Activated B cell treated with CpG ODN at 0.5 μM for 24 hours (primary cell): ENCODE measurements at places on chromosomes 7 and 10.

- no peak for DNase-seq
Observed at GRCh38 chr10:123463181-123463580, 203.0 kb upstream of the GPR26 start.

DNA sequence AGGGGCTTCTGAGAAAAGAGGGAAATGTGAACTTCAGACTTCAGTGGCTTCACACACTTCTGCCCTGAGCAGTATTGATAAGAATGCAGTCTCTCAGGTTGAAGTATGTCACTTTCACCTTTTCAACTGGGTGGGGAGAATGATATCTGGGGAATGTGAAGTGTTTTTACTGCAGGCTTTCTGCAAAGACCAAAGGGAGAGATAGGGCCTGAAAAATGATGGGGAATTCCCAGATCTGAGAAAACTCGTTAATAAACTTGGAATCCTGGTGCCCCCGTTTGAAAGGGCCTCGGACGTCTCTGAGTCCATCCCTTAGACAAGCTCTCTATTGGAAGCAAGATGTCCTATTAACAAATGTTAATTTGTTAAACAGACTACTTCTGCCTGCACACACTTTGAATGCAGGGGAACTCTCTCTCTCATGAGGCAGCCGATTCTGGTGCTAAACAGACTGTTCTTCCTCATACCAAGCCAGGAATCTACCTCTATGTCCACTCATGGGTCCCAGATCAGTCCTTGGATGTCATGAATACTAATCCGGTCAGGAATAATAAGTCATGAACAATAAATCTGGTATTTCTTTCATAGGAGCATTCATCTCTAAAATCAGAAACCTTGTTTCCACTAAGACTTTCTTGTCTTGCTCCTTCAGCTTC is 193.6 kb downstream of the JCAD start:
- DNase-seq: no peak

GRCh38 chr7:102101111-102101551 is 185.5 kb upstream of the SH2B2 start:
- no peak for DNase-seq

DNA sequence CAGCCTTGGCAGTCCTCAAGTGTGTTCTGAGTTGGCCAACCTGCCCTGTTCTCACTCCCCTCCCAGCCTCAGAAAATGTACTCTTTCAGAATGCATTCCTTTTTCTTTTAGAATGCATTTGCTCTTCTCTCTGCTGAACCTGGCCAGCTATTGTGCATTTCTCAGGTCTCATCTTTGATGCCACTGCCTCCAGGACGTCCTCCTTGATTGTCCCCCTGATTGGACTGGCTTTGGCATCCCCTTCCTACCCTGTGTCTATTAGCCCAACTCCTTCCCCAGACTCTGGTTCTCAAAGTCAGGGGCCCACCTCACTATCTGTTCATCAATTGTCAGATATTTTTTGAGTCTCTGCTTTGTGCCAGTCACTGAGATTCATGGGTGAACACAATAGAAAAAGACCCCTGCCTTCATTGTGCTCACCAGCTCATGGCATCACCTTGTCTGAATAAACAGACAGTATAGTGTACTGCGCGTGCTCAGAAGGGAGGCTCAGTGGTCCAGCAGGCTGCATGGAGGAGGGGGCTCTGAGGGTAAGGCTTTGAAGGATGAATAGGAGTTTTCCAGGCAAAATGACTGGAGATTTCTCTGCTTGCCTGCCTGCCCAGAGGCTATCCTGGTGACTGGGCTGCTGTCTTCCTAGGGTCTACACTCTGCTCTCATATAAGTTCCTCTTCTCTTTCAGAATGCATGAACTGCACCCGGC is 96.5 kb downstream of the MYL10 start:
- DNase-seq: no peak

- DNase-seq: no peak
Observed at GRCh38 chr7:36611703-36612102, 112.6 kb downstream of the AOAH start.

GRCh38 chr10:131844529-131845084 is 56.2 kb upstream of the PPP2R2D start:
- DNase-seq: no peak

DNA sequence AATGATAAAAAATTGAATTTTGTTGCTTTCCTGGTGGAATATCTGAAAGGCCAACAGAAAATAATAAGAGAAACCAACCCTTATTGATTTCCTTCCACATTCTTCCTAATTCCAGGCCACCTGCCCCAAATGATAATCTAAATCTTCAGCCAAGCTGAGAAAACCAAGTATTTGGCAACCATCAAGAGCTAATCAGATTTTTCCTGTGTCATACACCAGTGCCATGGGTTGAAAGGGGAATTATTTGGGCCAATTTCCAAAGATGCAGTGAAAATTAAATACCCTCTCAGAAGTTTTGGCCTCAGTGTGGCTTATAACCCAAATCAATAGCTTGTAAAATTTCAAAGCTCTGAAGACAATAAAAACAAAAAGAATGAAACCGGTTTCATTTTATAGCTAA is 70.4 kb downstream of the DOCK4 start:
- DNase-seq: no peak

GRCh38 chr7:100157334-100158228 is 942 bp downstream of the TRAPPC14 start:
- DNase-seq: no peak

GRCh38 chr7:152076940-152077933 is 51.8 kb downstream of the GALNT11 start:
- DNase-seq: no peak

- DNase-seq: no peak
Observed at GRCh38 chr10:133030781-133031180, 56.9 kb upstream of the ADGRA1 start.

DNA sequence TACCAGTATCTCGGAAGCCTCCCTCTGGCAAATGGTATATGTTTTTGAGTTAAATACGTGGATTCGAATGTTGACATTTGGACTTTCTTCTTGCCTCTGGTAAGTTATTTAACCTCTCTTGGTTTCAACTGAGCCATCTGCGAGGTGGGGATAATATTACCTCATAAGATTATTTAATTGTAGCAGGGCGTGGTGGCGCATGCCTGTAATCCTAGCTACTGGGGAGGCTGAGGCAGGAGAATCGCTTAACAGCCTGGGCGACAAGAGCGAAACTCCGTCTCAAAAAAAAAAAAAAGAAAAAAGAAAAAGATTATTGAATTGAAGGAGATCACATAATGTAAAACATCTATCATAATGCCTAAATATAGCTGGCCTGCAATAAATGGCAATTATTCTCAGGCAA is 396 bp upstream of the TAF5 start:
- DNase-seq: no peak

- DNase-seq: no peak
Observed at GRCh38 chr7:44956157-44956766, 22.6 kb downstream of the MYO1G start.

GRCh38 chr7:50793120-50793946 is 10.6 kb upstream of the GRB10 start:
- DNase-seq: no peak

- no peak for DNase-seq
Observed at GRCh38 chr7:1889556-1890181, 219.6 kb downstream of the ELFN1 start.

DNA sequence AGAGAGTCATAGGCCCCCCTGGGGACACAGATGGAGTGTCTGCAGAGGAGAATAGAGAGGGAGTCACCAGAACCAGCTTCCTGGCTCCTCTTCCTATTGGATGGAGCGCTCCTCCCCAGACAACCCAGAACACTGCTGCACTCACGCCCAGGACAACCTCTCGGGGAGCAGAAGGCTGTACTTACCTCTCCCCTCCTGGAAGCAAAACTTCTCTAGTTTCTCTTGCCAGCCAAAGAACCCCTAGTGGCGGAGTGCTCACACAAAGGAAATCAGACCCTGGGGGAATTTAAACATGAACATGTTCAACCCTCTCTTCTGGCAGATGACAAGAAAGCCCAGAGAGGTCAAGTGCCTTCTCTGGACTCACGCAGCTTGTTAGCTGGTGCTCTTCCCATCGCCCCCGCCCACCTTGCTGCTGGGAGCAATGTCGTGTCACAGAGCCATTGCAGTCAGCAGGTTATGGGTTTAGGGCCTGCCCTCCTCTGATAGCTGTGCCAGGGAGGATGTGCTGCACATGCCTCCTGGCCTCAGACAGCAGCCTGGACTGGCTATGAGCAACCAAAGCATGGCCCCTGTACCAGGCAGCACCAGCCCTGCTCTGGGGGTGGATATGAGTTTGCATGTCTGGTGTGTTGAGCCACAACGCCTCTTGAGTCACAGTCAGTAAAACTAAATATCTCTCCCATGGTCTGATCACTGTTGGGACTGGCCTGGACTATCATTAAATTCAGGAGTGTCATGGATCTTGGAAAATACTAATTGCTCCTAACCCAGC is 84.4 kb downstream of the SLIT1 start:
- no peak for DNase-seq

DNA sequence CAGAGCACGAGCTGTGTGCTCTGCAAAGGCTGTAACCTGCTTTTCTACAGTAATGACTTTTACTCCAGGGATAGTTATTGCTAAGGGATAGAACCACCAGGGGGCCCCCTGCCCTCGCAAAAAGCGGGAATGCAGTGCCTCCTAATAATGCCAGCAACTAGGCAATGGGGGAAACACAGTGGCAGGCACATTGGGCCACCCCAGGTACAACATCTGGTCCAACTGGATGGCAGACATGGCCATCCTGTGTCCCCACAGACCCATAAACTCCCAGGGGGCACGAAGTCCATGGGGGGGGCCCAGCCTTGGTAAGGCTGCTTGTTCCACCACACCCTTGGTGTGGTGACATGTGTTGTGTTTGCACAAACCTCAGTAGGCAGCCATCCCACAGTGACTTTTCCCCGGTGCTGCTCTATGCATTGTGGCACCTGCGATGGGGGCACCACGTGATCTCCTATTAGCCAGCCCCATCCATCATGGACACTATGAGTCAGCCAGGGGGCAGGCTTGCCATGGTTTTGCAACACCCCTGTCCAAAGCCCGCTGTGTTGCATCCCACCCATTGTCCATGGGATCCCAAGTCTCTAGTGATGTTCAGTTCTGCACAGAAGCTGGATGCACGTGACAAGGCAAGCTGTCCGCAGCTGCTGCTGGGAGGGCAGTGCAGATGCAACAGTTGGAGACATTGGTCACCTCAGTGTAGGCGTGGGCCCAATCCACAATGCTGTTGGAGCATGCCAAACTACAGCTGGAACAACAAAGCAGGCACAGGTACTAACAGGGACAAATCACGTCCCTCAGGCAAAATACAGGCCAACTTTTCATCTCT is 84.0 kb downstream of the ANLN start:
- DNase-seq: no peak

- no peak for DNase-seq
Observed at GRCh38 chr10:49058463-49059255, 56.7 kb downstream of the VSTM4 start.

- DNase-seq: no peak
Observed at GRCh38 chr7:137345799-137346449, 2.4 kb upstream of the PTN start.

DNA sequence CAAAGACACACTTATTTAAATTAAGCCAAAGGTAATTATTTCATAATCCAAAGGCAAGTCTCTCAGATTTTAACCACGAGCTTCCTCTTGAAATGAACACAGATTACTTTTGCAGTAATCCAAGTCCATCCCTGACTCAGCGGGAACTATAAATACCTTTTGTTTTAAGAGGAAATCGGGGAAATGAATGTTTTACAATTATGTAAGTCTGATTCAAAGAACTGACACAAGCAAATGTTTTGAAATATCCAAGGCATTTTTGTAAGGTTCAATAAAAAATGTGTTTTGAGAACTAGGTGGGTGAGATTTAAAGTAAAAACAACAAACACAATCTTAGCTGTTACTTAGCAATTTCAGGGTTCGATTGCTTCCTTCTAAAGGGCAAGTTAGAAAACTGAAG is 179.8 kb upstream of the ASAH2 start:
- no peak for DNase-seq

DNA sequence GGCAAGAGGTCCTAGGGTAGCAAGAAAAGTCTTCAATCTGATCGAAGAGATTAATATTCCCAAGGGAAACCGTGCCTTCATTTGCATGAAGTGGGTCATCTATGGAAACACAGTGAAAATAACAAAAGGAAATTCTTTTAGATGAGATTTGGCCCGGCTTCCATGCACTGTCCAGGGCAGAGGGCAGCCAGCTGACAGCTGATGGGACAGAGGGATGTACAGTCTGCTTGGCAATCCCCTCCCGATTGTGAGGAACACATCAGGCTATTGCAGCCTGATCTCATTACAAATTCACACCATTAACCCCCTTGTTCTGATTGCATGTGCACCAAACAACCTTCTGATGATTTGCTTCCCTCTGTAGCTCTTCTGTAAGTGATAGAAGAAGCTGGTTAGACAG is 105.3 kb downstream of the FRMD4A start:
- DNase-seq: no peak

- DNase-seq: no peak
Observed at GRCh38 chr7:150978126-150978789, at the start of gene KCNH2. KCNH2 (minus strand) TSS chr7:150978321; CDS start chr7:150977913, 408 bp downstream.

DNA sequence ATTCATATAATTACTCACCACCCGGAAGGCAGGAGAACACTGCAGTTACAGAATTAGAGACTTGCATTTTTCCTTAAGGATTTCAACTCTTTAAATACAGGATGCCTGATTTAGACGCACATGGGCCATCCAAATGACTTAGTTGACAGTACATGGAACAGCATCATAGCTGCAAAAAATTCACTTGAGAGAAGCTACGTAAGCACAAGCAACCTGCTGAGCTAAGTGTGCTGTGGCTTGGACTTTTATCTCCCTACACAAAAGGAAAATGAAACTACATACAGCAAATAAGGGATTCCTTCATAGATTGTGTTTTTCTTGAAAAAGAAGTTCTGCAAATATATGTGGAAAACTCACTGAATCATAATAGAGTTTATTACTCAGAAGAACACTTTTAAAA is 152.6 kb downstream of the POU6F2 start:
- no peak for DNase-seq

DNA sequence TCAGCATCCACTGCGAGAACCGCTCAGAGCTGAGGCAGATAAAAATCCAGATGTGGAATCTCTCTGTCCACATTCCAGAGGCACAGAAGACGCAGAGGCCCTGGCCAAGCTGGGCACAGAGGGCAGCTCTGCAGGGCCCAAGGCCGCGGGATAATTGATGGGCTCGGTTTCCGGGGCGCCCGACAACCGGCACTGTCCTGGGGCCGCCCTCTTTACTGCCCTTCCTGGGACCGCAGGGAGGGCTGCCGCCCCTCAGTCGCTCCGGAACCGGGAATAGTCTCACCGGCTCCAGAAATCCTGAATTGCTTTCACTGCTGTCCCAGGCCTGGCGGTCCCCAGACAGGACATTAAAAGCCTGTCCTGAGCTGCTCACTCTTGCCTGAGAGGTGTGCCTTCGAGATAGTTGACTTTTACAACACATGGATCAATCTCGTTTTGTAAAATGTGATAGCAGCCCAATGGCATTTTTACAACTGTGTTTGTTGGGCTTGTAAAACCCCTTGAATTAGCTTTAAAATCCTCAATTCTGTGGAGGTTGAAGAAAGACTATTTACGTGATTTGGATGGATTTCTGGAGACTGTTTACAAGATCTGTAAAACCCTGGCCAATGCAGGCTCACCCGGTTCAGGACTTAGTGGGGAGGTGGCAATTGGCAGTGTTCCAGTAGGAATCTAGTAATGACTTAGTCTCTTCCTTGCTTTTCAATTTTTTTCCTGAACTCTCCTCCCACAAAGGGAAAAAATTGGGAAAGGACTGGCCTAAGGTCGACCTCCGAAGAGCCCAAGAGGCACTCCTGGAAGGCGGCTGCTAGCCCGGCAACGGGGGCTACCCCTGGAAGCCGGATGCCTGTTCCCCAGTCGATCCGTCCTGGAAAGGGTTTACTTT is 1.4 kb upstream of the HOXA6 start:
- no peak for DNase-seq

- DNase-seq: no peak
Observed at GRCh38 chr10:90138844-90139243, 437.5 kb downstream of the KIF20B start.

- no peak for DNase-seq
Observed at GRCh38 chr7:18655506-18655905, 160.0 kb downstream of the HDAC9 start.
